CD4-positive, CD25-positive, alpha-beta regulatory T cell (primary cell): ENCODE measurements at places on chromosomes 2 and 18. TPM values are rescaled to one million over a fixed set of nuclear protein-coding genes. Genes with fewer than 3 reads are reported as not detected.

Gene CNTNAP5
- polyA plus RNA-seq = not detected

Gene CDC42EP3
- 81.4 TPM for polyA plus RNA-seq

Gene SAP130
- 5.1 TPM for polyA plus RNA-seq

Gene PSMA8
- polyA plus RNA-seq = 1.1 TPM

Gene SLC25A52
- polyA plus RNA-seq = not detected

Gene IL1RL2
- polyA plus RNA-seq = not detected

Gene DSG4
- not detected for polyA plus RNA-seq

Gene POTEC
- polyA plus RNA-seq = not detected

Gene LYG2
- not detected for polyA plus RNA-seq

Gene POLR1B
- 21.7 TPM for polyA plus RNA-seq

Gene RAB3GAP1
- 19.7 TPM for polyA plus RNA-seq

Gene MTHFD2
- polyA plus RNA-seq = 36.6 TPM

Gene SAG
- polyA plus RNA-seq = not detected

Gene RAMP1
- polyA plus RNA-seq = not detected

Gene CSRNP3
- not detected for polyA plus RNA-seq

Gene STAT4
- polyA plus RNA-seq = 24.2 TPM

Gene SLC19A3
- not detected for polyA plus RNA-seq

Gene CCDC102B
- 0.97 TPM for polyA plus RNA-seq

Gene CACNB4
- polyA plus RNA-seq = not detected

Gene HOXD1
- polyA plus RNA-seq = not detected

Gene PAX8
- 0.44 TPM for polyA plus RNA-seq

Gene PUM2
- 19.5 TPM for polyA plus RNA-seq

Gene ARHGAP15
- polyA plus RNA-seq = 242 TPM

Gene SKOR2
- polyA plus RNA-seq = not detected

Gene FAHD2A
- polyA plus RNA-seq = 14.5 TPM

Gene CD207
- polyA plus RNA-seq = not detected

Gene EMX1
- polyA plus RNA-seq = not detected

Gene ITGB6
- polyA plus RNA-seq = not detected

Gene SRD5A2
- polyA plus RNA-seq = not detected

Gene SCYGR4
- polyA plus RNA-seq = not detected

Gene FOXI3
- not detected for polyA plus RNA-seq

Gene GCFC2
- polyA plus RNA-seq = 27.6 TPM

Gene MYO5B
- not detected for polyA plus RNA-seq

Gene PLCL1
- 19.2 TPM for polyA plus RNA-seq

Gene PSD4
- polyA plus RNA-seq = 18.6 TPM

Gene MC4R
- not detected for polyA plus RNA-seq

Gene ASPRV1
- 1.5 TPM for polyA plus RNA-seq

Gene GALNT3
- 1.5 TPM for polyA plus RNA-seq

Gene CXCR2
- not detected for polyA plus RNA-seq

Gene CTNNA2
- polyA plus RNA-seq = not detected

Gene ELOA2
- not detected for polyA plus RNA-seq

Gene MRO
- polyA plus RNA-seq = not detected

Gene EFHD1
- 0.95 TPM for polyA plus RNA-seq

Gene UGT1A10
- polyA plus RNA-seq = not detected
